ENCODE measurements at places on chromosomes 3 and 15. TPM values are rescaled to one million over a fixed set of nuclear protein-coding genes. Genes with fewer than 3 reads are reported as not detected.

Gene ZBBX
- total RNA-seq, result not detected

Gene ADAMTS17
- total RNA-seq, result not detected

Gene PSTPIP1
- total RNA-seq, result not detected

Gene GREM1
- total RNA-seq, result 213 TPM

Gene DPP8
- 33.7 TPM for total RNA-seq

Gene KBTBD12
- total RNA-seq, result not detected

Gene DISP2
- total RNA-seq, result 0.16 TPM

Gene TMEM207
- total RNA-seq, result not detected

Gene ALDH1A3
- 213 TPM for total RNA-seq

Gene GP9
- not detected for total RNA-seq

Gene FOXB1
- total RNA-seq, result not detected

Gene C3orf22
- total RNA-seq, result not detected

Gene CCNB2
- 4.6 TPM for total RNA-seq

Gene FGF7
- total RNA-seq, result 393 TPM

Gene GOLGA6L7
- not detected for total RNA-seq

Gene MME
- 81.5 TPM for total RNA-seq

Gene GNB4
- total RNA-seq, result 42.7 TPM

Gene TTC21A
- total RNA-seq, result 4.8 TPM

Gene CYP8B1
- total RNA-seq, result not detected

Gene NANOGP8
- total RNA-seq, result not detected

Gene CCDC14
- 32.8 TPM for total RNA-seq

Gene RAD51
- total RNA-seq, result 1.4 TPM

Gene BTD
- total RNA-seq, result 25.9 TPM
